ENCODE measurements at places on chromosomes 6 and 20.

GRCh38 chr6:31690231-31691077, 9.6 kb upstream of the LY6G5C start:
- no peak for DNase-seq

GRCh38 chr6:160462551-160463109, 114.5 kb downstream of the SLC22A3 start:
- DNase-seq = peak; percentile 56

DNA sequence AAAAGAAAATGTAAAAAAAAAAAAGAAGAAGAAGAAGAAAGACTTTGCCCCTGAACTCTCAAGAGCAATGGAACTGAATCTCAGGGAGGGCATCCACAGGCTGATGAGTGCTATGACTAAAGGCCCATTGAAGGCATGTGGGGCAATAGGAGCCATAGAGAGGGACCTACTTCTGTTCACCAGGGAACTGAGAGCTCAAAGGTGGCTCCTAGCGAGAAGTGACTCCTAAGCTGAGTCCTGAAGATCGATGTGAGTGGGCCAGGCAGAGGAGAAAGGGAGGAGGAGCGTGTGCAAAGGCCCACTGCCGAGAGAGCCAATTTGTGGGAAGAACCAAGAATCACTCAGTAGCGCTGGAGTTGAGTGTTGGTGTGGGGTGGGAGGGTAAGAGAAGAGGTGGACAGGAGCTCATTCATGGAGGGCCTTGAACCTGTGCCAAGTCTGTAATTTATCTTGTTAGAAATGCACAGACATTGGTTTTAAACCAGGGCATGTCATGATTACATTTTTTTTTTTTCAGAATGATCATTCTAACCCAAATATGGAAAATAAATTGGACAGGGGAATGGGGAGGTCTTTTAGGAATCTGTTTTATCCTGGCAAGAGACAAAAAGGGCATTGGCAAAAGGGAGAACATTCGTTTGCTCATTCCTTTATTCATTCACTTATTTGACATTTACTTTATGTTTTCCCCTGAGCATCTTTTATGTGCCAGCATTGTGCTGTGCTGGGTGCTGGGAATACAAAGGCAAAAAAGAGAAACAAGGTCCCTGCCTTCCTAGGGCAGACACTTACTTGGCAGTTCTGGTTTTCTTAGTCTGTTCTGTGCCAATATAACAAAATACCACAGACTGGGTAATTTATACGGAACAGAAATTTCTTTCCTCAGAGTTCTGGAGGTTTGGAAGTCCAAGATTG, 67.4 kb upstream of the DSP start:
- DNase-seq = no peak

- no peak for DNase-seq
Observed at GRCh38 chr6:3139090-3139903, 18.0 kb downstream of the TUBB2A start.

DNA sequence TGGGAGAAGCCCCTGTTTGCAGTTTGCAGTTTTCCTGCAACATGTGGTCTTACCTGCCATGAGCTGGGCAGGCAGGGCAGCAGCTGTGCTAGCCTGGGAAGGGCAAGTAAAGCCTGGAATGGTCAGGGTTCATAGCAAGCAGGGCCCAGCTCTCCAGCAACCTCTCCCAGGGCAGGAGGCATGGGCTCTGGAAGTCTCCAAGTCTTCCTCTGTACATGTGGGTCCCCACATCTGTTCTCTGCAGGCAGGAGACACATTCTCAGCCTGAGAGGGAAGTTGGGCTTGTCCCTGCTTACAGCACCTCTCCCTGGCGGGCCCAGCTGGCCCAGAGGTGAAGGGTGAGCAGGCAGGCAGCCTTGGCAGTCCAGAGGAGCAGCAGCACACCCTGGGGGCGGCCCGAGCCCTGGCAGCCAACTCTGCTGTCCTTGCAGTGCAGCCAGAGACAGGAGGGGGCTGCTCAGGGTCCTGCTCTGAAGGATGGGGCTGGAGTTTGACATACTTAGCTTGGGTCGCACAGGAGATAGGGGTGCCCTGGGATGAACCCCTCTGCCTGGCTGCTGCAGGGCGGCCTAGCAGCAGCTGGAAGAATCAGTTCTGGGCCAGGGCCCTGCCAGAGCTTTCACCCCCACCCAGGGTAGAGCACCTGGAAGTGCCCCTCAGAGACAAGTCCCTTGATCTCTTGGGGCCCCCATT, 176.0 kb downstream of the MRPL14 start:
- DNase-seq = no peak

- DNase-seq = no peak
Observed at GRCh38 chr6:139823099-139823807, 448.8 kb upstream of the CITED2 start.

GRCh38 chr6:75211920-75212590, 6.2 kb upstream of the COL12A1 start:
- DNase-seq = no peak

DNA sequence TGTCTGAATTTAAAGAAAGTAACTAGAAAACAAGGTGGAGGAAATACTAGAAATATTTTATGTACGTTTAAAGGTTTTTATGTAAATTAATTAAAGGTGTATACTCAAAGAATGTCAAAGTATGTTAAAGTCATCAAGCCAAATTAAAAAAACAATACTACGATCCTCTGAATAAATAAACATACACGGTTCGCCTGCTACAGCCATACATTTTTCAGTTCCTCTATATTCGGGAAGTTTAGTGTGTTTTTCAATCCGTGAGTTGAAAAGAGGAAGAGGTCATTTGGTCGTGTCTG, 626 bp downstream of the STX7 start:
- no peak for DNase-seq

- no peak for DNase-seq
Observed at GRCh38 chr6:4923081-4923480, 80.8 kb downstream of the RPP40 start.

GRCh38 chr6:14849185-14849584, 396.7 kb upstream of the JARID2 start:
- no peak for DNase-seq

DNA sequence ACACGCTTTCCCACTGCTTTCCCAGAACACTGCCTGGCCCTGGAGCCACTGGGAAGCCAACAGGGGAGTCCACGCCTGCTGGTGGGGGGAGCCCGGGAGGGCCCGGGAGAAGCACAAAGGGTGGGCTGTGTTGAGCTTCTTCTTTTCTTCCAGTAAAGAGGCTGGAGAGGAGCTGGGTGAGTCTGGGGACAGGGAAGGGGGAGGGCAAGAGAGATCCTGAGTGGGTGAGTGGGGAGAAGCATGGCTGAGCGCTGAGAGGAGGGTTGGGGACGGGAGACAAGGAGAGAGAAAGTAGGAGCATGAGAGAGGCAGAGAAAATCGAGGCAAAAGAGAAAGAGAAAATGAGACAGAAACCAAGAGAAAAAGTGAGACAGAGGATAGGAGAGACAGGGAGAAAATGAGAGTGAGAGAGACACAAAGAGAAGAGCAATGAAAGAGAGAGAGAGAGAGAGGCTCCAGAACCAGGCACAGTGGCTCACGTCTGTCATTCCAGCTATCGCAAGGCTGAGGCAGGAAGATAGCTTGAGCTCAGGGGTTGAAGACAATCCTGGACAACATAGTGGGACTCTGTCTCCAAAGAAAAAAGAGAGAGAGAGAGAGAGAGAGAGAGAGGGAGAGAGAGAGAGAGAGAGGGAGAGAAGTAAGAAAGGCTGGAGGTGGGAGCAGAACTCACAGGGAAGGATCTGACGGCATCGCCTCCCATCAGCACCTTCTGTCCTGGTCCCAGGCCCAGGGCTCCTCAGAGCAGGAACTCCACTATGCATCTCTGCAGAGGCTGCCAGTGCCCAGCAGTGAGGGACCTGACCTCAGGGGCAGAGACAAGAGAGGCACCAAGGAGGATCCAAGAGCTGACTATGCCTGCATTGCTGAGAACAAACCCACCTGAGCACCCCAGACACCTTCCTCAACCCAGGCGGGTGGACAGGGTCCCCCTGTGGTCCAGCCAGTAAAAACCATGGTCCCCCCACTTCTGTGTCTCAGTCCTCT, 2.0 kb downstream of the LST1 start:
- DNase-seq = no peak

- no peak for DNase-seq
Observed at GRCh38 chr6:166662690-166663089, 35.6 kb upstream of the RPS6KA2 start.

GRCh38 chr20:60058879-60059278, 100.7 kb downstream of the CDH26 start:
- DNase-seq = no peak

DNA sequence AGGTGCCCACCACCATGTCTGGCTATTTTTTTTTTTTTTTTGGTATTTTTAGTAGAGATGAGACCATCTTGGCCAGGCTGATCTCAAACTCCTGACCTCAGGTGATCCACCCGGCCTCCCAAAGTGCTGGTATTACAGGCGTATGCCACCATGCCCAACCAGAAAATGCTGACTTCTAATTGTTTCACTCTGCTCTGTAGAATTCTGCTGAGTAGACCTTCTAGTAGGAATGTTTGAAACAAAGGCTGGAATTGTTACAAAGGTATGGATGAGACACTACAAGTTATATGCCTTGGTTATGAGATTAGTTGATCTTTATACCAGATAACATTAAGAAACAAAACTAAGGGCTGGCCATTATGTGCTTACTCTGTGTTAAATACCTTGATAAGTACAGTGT, 44.8 kb downstream of the MEP1A start:
- no peak for DNase-seq

- no peak for DNase-seq
Observed at GRCh38 chr20:3760655-3761348, 6.8 kb downstream of the ADISSP start.

GRCh38 chr20:18057101-18057993, at the start of gene OVOL2:
OVOL2 (minus strand) TSS chr20:18057916; CDS start chr20:18057634, 282 bp downstream.
- peak; percentile 14 for DNase-seq

- DNase-seq = no peak
Observed at GRCh38 chr20:8227293-8227692, 95.2 kb downstream of the PLCB1 start.

DNA sequence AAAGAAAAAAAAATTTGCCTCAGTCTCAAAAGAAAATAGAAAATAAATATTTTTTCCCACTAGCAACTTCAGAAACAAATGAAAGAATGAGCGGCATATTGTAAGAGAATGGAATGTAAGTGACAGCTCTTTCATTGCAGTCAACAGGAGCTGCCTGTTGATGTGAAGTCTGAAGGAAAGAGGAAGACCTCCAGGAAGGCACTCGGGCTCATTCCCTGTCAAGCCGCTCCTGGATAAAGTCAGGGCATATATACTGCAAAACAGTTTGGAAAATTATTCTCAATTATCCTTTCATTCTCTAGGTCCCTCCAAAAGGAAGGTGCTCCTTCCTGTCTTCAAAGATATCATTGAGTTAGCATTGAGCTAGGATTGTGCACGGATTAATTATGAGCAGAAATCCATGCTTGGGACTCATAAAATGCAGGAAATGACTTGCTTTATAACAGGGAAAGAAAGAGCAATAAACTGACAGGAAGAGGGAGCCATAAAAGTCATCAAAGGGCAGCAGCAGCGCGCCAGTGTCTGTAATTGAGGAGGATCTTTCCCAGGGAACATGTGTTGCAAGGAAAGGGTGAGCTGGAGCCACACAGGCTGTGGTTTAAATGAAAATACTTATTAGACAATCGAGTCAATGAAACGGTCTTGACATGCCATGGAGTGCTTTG, 218.2 kb downstream of the C6orf118 start:
- DNase-seq = no peak

GRCh38 chr6:23455754-23456153, 670.3 kb upstream of the NRSN1 start:
- DNase-seq = no peak

DNA sequence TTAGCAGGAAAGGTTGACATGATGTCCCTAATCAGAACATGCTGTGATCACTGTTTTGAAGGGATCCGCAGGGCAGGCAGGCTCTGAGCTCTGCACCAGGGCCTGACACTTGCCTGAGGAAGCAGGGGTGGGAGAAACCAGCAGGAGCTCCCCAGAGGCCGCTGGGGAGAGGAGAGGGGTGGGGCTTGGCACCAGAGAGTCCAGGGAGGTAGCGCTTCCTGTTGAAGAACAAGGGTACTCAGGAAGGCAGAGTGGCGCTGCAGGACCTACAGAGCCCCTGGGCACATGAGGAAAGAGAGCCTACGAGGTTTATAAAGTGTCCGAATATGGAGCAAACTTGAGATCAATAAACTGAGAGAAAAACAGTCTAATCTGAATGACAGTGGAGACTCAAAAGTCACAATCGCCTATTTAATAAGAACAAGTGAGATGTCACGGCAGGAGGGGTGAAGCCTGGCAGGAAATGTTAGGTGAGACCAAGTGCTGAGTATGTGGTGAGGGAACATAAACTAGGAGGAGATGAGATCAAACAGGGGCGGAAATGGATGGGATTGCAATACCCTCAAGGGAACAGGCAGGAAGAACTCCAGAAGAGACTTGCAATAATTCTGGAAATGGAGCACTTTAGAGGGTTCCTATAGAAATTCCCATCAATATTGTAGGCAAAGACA, 5.8 kb upstream of the TBXT start:
- DNase-seq = no peak

- DNase-seq = no peak
Observed at GRCh38 chr6:168640768-168641167, 199.8 kb downstream of the SMOC2 start.

DNA sequence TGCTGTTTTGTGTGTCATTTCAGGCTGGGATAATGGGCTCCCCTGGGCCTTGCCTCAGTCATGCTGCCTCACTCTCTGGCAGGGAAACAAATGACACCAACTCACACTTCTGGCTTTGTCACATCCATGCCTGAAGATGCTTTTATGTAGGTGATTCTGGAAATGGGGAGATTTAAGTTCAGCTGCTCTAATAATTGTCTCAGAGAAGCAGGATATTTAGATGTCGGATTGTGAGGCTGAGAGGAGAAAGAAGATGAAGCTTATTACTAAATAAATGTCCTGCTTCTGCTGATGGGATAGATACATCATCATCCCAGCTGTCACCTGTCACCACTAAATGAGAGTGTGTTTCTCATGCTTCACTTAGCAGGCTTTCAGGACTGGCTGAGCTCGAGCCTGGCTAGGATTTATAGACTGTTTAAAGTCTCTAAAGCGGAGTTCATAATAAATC, 480.2 kb upstream of the SPTLC3 start:
- DNase-seq = no peak

DNA sequence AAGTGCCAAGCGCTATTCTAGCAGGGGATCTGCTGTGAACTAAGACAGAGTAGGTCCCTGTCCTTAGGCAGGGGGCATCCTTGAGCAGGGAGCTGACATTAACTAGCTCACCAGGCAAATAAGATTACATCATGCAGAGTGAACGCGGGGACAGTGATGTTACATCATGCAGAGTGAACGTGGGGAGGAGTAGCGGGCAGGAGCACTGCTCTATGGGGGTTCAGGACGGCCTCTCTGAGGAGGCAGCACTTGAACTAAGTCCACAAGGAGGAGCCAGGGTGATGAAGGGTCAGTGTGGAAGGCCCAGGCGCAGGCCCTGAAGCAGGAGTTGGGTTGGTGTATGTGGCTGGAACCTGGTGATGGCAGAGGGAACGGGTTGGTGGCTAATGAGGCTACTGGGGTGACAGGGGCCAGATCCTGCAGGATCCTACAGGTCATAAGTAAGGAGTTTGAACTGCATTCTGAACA, 38.7 kb downstream of the KAT14 start:
- DNase-seq = no peak

Data from stimulated activated CD4-positive, alpha-beta T cell treated with anti-CD3 and anti-CD28 coated beads, Interleukin-2, amount 100 ng/mL, for 24 hours (primary cell).